ENCODE measurements at places on chromosomes 3 and 15.

- DNase-seq: no peak
Measured at GRCh38 chr15:90286678-90287077, 21.2 kb downstream of the NGRN start.

GRCh38 chr3:141302364-141303141, 65.8 kb upstream of the ZBTB38 start:
- peak; percentile 58 for DNase-seq

- no peak for DNase-seq
Measured at GRCh38 chr15:33402600-33402999, 91.8 kb downstream of the RYR3 start.

- no peak for DNase-seq
Measured at GRCh38 chr3:123201223-123201556, 553 bp upstream of the SEC22A start.

- no peak for DNase-seq
Measured at GRCh38 chr3:173936316-173936715, 538.8 kb downstream of the NLGN1 start.

DNA sequence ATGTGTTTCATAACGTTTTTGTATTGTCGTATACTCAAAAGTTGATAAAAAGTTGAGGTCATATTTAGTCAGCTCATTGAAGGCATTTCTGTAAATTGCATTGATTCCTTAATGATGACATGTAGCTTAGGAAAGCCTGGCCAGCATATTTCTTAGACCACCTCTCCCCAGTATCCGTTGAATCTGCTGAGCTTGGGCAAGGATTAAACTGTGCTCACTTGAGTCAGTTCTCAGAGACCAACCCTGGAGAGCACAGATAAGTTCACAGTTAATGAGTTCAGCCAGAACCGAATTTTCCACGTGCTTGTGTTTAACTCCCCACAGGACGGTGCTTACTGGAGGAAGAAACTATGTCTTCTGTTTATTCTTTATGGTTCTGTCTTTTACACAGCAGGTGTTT, 132.7 kb downstream of the SLC25A26 start:
- no peak for DNase-seq

DNA sequence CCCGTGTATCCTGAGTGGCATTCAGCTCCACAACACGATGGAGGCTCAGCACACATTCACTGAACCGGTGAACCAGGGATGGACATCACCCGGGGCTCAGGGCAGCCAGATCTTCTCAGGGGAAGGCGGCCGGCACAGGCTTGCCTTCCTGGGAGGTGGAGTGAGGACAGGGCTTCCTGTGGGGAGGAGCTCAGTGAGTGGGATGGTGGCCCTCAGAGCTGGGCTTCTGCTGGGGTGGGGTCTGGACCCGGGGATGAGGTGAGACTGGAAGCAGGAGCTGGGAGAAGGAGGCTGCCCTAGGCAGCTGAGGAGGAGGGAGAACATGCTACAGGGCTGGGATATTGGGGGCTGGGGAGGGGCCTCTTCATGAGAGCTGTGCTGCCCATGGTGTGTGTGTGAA, 58.5 kb upstream of the PRR23E start:
- no peak for DNase-seq

DNA sequence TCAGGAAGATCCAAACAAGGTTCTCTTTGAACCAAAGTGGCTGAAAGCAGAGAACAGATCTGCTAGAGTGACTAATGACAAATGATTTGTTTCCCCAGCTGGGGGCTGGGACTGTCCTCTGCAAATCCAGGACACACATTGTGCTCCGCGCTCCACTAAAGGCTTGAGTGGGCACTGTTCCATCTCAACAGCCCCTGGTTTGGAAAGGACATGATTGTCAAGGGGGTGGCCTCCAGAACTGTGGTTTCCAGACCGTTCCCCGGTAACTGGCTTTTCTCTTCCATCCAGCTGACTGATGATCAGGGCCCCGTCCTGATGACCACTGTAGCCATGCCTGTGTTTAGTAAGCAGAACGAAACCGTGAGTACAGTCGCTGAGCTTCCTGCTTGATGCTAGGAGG, 91.0 kb downstream of the LRTM1 start:
- no peak for DNase-seq

DNA sequence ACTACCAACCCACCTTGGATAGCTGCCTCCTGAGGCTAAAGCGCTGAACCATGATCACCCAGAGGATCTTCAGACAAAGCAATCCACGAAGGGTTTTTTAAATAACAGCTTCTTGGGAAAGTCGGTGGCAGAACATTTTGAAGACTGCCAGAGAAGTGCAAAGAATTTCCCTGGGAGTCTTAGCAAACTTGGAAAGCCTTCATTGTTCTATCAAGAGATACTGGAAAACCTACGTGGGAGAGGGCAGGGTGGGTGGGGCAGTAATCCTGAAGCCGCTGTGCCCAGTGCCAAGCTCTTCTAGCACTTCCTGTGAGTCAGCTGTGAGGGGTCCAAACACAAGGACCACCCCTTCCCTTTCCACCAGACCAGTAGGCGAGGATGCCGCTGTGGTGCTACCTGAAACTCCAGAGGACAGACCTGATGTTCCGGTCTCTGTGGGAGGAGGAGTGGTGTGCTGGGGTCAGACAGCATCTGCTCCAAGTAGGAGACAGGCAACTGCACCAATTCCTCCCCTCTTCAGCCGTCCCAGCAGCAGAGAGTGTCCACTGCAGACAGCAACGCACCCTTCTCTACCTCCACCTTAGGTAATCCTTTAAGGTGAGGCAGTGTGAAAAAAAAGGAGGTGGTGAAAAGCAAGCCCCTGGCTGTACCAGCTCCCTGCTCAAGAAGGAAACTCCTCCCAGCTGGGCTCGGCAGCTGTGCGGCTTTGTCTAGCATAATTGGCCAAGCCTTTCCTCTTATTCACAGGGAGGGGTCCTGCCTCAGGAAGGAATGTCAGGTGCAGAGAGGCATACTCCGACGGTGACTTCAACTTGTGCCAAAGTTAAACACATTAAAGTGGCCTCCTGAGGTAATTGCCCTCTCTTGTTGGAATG, 99.0 kb downstream of the TMCC1 start:
- no peak for DNase-seq

DNA sequence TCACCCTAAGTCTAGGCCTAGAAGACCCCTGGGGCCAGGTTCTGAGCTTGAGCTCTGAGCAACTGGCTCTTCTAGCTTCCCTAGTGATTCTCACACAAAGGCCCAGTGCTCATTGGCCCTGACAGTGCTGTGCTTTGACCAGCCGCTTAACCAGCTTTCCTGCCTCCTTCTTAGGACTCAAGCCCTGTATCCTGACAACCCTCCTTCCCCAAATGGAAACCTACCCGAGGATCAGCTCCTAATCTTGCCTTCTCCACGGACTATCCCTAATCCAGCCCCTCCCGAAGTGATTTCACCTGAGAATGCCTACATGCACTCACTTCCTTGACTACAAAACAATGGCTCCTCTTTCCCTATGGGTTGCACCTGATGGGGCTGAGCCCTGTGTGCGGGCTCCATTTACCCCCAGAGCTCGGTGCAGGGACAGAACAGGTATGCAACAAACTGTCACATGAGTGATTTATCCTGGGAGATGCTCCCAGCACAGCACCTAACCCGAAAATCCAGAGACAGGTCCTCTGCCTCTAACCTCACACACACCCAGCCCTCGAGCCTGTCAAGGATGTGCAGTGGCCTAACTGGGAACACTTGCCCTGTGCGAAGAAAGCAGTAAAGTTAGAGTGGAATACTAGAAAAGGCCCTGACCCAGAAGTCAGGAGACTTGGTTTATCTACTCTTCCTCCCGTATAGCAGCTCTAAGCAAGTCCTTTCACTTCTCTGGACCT, 2.3 kb downstream of the MEGF11 start:
- DNase-seq: no peak

DNA sequence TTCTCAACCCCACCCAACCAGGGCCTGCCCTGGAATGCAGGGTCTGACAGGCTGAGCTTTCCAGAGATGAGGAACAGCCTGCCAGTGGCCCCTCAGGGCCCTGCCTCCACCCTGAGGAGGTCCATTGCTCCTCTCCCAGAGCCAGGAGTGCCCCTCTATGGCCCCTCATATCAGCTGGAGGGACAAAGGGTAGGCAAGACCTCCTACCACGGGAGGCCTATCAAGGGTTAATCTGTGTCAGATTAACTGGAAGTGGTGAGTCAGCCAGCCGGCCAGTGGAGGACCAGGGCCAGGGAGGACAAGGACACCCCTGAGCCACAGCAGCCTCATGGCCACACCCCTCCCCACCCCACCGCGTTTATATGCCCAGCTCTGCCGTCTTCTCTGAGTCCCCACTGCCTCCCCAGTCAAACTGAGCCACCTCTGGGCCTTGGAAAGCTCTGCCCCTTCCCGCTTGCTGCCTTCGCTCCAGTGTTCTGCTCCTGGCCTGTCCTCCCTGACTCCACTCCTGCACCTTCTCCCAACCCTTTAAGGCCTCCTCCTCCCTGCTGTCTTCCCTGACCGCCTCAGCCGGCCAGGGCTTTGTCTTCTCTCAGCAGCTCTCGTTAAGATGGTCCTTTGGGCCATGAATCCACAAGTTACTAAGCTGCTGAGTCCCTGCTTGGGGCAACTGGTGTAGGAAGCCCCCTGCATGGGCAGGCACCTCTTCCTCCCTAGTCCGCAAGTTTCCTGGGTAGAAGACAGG, 6.5 kb downstream of the CCDC33 start:
- no peak for DNase-seq

GRCh38 chr3:180142041-180142440, 105.3 kb upstream of the PEX5L start:
- no peak for DNase-seq

- no peak for DNase-seq
Measured at GRCh38 chr15:79117442-79118204, 27.0 kb upstream of the RASGRF1 start.

GRCh38 chr3:86774082-86774691, 216.8 kb downstream of the VGLL3 start:
- DNase-seq: no peak

DNA sequence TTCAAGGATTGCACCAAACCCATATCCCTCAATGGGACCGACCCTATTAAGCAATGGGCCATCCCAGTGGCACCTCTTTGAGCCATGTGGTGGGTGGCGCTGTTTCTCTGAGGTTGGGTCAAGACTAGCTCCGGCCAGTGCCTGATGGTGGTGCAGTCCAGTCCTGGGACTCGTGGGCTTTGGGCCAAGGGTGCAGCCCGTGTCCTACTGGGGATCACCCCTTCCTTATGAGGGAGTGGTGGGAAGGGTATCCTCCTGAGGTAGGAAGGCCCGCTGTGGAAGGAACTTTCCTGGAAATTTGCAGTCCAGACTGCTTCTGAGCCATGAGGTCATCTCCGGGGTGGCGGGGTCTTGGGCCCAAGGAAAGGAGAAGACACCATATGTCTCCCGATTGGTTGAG, 231.6 kb downstream of the SNRPN start:
- DNase-seq: no peak

DNA sequence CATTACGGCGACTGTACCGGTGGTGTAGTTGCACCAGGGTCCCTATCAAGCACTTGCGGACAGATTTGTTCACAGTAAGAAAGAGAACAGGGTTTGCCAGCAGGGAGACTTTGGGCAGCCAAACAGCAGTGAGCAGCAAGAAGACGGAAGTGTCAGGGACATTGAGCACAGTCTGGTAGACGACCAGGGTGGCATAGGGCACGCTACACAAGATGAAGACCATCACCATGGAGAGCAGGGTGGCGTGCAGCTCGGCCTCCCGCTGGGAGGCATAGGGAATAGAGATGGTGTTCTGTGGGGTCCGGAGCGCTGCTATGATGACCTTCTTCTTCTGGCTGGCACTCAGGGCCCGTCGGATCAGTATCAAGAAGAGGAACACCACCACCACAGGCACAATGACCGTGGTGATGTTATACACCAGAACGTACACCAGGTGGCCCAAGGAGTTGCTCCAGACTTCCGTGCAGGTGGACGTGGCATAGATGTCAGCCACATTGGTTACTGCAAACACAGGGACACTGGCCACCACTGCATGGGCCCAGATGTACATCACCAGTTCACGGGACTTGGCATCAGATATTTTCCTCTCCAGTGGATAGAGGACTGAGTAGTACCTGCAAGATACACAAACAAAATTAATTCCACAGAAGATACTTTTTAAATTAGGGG, 19.1 kb upstream of the FSIP1 start:
- DNase-seq: no peak

- no peak for DNase-seq
Measured at GRCh38 chr3:126573492-126574117, 14.9 kb upstream of the C3orf22 start.

DNA sequence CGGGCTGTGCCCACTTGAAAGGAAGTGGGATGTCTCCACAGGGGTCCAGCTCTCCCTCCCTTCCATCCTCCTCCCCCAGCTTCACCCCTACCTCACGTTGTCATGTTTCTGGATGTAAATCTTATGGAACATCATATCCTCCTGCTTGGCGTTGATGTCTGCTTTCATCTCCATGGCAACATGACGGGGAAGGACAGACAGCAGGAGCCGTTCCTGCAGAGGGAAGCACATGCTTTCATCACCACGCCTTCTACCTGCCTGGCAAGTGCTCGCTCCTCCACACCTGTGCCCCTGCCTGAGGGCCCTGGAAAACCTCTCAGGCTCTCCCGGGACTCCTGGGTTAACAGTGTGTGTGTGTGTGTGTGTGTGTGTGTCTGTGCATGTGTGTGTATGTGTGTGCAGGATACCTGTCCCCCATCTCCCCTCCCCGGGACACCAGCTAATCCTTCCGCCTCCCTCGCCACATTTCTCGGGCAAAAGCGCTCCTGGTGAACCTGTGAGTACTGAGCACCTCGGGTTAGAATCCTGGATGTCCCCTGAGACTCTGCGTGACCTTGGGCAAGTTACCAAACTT, 101.1 kb downstream of the ADCY5 start:
- no peak for DNase-seq

GRCh38 chr3:112390783-112391641, 58.1 kb downstream of the CD200 start:
- DNase-seq: peak; percentile 75

DNA sequence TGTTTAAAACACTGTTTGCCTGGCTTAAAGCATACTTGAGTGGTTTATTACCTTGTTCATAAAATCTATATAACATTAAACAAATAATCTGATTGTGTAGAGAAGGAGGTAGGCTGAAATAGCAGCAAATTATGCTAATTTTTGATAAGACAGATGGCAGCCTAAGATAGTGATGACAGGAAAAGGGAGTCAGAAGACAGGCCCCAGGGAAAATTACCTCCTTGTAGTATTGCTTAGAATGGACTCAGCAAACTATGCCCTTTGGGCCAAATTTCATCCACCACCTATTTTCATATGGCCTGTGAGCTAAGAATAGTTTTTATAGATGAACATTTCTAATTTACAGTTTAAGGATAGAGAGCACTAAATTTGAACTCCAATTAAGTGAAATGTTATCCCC, 37.8 kb downstream of the CHD2 start:
- DNase-seq: no peak

- DNase-seq: no peak
Measured at GRCh38 chr3:136437043-136437442, 186.9 kb downstream of the PCCB start.

GRCh38 chr3:51637941-51638471, 33.0 kb upstream of the TEX264 start:
- no peak for DNase-seq

GRCh38 chr3:138355071-138355470, 6.7 kb downstream of the MRAS start:
- no peak for DNase-seq

GRCh38 chr15:57559875-57560274, 31.8 kb upstream of the MYZAP start:
- no peak for DNase-seq
